ENCODE measurements at places on chromosomes 12 and 14.

GRCh38 chr12:113297214-113297587 lies 37.7 kb downstream of the SLC8B1 start:
- no peak for DNase-seq

DNA sequence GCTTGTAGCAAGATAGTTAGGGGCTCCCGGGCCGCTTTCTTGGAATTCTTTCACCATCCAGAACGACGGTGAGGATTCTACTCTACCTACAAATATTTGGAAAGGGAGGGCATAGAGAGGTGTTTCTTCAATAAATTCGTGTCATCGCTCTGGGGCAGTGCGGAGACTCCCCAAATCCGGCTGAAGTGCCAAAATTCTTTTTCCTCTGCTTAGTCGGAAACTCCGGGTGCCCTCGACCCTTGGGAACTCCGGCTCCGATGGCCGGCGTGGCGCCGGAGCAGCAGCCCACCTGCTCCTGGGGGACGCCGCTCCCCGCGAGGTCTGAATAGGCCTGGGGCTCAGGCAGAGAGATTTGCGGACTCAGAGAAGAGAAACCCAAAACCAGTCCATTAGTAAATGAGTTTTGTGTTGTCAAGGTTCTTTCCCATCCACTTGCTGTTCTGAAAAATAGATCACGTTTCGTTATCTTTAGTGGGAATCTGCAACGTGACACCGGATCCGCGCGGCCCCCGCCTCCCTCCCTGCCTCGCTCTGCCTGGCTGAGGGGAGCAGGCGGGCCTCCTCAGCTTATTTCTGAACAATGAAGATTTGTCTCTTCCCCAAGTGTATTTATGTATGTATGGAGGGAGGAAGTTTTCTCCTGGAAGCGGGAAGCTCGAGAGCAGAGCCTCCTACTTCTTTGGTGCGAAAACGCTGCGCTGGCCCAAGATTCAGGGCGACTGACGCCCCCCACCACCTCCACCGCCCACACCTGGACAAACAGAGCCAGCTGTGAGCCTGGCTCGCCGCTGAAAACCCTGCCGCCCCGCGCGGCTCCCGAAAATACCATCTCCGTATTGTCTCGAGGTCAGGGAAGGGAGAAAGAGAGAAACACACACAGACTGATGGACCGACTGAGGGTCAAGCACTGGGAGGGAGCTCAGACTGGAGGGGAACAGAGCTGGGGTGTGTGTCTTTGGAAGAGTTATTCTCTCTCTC lies 3.7 kb upstream of the SIX1 start:
- no peak for DNase-seq

DNA sequence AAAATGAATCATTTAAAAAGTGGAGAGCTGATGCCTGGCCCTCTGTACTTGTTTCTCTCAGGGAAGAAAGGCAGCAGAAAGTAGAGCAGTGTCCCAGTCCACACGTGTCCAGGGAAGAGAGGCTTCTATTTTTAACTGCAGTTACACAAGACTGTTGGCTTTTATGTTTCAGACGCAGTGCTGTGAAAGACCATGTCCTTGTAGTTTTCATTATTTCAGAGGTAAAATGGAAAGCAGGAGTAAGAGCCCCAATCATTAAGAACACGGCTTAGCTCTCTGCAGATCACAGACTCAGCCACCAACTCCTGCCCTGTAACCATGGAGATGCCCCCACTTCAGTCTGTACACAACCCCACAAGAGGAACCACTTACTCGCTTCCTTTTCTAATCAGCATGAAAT lies 336.3 kb downstream of the DAD1 start:
- no peak for DNase-seq

DNA sequence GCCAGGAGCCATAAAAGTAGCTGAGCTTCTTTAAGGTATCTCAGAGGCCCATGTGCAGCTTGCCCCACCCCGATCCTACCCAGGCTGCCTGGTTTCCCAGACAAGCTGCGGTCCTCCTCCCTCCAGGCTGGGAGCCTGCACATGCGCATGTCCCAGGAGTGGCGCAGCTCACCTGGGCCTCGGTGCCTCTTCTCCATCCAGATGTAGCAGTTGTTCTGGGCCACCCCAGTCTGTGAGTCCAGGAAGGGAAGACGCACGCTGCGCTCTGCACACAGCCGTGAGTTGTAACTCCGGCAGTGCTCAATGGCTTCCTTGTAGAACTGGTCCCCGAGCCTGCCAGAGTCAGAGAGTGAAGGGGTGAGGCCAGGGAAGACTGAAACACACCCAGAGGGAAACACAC lies 122.3 kb downstream of the DPF3 start:
- DNase-seq = no peak

- no peak for DNase-seq
Measured at GRCh38 chr14:62133776-62134550, 371.7 kb downstream of the SNAPC1 start.

GRCh38 chr12:45231515-45232145 lies 15.7 kb downstream of the ANO6 start:
- DNase-seq = no peak

GRCh38 chr14:76396714-76397187 lies 20.8 kb downstream of the ESRRB start:
- DNase-seq = no peak

- DNase-seq = no peak
Measured at GRCh38 chr12:20300457-20300856, 67.9 kb upstream of the PDE3A start.

DNA sequence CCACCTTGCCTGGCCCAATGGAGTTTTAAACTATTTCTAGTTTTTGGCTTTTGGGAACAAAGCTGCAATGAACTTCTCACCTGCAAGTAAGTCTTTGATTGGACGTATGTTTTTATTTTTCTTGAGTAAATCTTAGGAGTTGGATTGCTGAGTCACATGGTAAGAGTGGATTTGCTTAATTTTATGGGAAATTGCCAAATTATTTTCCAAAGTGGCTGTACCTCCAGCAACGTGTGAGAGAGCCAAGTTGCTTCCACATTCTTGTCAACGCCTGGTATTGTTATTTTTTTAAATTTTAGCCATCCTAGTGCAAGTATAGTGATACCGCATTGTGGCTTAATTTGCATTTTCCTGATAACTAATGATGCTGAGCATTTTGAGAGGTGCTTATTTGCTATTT lies 136.6 kb downstream of the LMNTD1 start:
- DNase-seq = no peak

GRCh38 chr14:61872452-61872851 lies 110.2 kb downstream of the SNAPC1 start:
- DNase-seq = no peak
